Activated CD4-positive, alpha-beta T cell treated with anti-CD3 and anti-CD28 coated beads, Interleukin-2, amount 10 ng/mL, durations not matched to agents 24 days and 14 days (primary cell): ENCODE measurements at places on chromosomes 3 and 15. TPM values are rescaled to one million over a fixed set of nuclear protein-coding genes. Genes with fewer than 3 reads are reported as not detected.

Gene HIGD2B
- not detected in 2 replicates for total RNA-seq

Gene ABHD5
- 19.0 and 19.5 TPM in 2 replicates for total RNA-seq

Gene C3orf80
- total RNA-seq = 0.07 TPM in 1 of 2 replicates, not detected in the other

Gene ZNF662
- 0.12 and 0.19 TPM in 2 replicates for total RNA-seq

Gene CRYBG3
- 8.1 and 8.3 TPM in 2 replicates for total RNA-seq

Gene IL12A
- 0.21 and 0.59 TPM in 2 replicates for total RNA-seq

- H3K4me1 ChIP-seq = no peaks in the 10 kb centered on the region
- no peaks in the 10 kb centered on the region for H3K27me3 ChIP-seq
- no peak overlapping the region for H3K27ac ChIP-seq
These were observed 258.3 kb downstream of the IL5RA start for GRCh38 chr3:2851835-2852234.

- peaks cover 9% of the 10 kb centered on the region for H3K27me3 ChIP-seq
- peaks cover 33% of the 10 kb centered on the region for H3K4me1 ChIP-seq
- H3K4me3 ChIP-seq = no peak overlapping the region
These were observed 15.2 kb upstream of the IQCF6 start for GRCh38 chr3:51794206-51794605.

- H3K36me3 ChIP-seq = peaks cover 41% of the 10 kb centered on the region
- peak overlapping the region; percentile 99 for H3K4me3 ChIP-seq
- no peak for DNase-seq
- peak overlapping the region; percentile 14 for H3K27ac ChIP-seq
- peaks cover 35% of the 10 kb centered on the region for H3K4me1 ChIP-seq
These were observed 1.2 kb downstream of the NKIRAS1 start for GRCh38 chr3:23915537-23916108.

DNA sequence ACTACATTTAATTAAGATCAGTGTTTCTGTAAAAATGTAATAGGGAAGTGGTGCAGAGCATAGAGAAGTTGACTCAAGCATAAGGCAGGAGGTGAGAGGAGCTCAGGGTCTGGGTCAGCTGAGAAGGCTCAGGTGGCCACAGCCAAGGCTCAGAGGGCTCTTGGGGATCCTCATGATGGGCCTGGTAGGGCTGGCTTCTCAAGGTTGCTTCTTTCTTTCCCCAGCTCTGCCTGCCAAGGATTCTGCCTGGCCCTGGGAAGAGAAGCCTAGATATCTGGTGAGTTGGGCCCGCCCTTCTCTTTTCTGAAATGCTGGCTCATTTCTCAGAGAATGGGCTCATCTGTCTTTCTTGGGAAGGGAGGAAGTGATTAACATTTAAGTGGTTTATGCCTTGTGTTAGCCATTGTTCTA is 6.5 kb downstream of the ZNF589 start:
- peaks cover 33% of the 10 kb centered on the region for H3K4me1 ChIP-seq
- H3K36me3 ChIP-seq = peaks cover 47% of the 10 kb centered on the region
- peak overlapping the region; percentile 85 for H3K27ac ChIP-seq

DNA sequence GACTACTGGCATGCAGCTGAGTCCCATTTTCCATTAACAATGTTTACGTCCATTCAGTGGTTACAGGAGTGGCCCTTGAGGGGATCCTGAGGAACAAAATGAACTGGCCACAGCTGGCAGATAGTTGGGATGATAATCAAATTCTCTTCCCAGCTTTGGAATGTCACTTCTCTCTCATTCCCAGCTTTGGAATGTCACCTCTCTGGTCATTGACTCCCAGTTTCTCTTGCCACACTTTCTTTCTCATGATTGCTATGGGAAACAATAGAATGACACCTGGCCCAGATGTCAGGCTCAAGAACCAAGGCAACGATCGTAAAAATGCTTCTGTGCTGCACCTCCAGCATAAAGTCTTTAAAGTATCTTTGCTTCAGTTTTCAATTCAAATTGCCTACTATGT is 34.0 kb downstream of the ATP13A4 start:
- no peaks in the 10 kb centered on the region for H3K36me3 ChIP-seq
- H3K4me1 ChIP-seq = no peaks in the 10 kb centered on the region
- H3K27me3 ChIP-seq = no peaks in the 10 kb centered on the region
